ENCODE measurements at places on chromosomes 12 and 14. TPM values are rescaled to one million over a fixed set of nuclear protein-coding genes. Genes with fewer than 3 reads are reported as not detected.

GUCY2C gene
- not detected for total RNA-seq

PNN gene
- total RNA-seq: 19.1 TPM

CCDC198 gene
- total RNA-seq: not detected

WSCD2 gene
- 0.28 TPM for total RNA-seq

PLA2G1B gene
- not detected for total RNA-seq

PROX2 gene
- total RNA-seq: not detected

APAF1 gene
- total RNA-seq: 11.6 TPM

DHRS2 gene
- 0.21 TPM for total RNA-seq

FOXN3 gene
- 17.6 TPM for total RNA-seq

TSPAN19 gene
- not detected for total RNA-seq

KIF26A gene
- total RNA-seq: 1.7 TPM

ALX1 gene
- not detected for total RNA-seq

ATG2B gene
- 4.9 TPM for total RNA-seq

LRFN5 gene
- total RNA-seq: under 0.01 TPM

LUM gene
- total RNA-seq: 2.8 TPM

TGFB3 gene
- 4.5 TPM for total RNA-seq
